Nasal cavity respiratory epithelium epithelial cell of viscerocranial mucosa (primary cell): ENCODE measurements at places on chromosomes 6 and 20. TPM values are rescaled to one million over a fixed set of nuclear protein-coding genes. Genes with fewer than 3 reads are reported as not detected.

The SLC17A1 gene
- not detected in 2 replicates for total RNA-seq

The NQO2 gene
- 14.0 and 26.6 TPM in 2 replicates for total RNA-seq

The RAD21L1 gene
- not detected in 2 replicates for total RNA-seq

The CLPSL1 gene
- not detected in 2 replicates for total RNA-seq

The TJAP1 gene
- total RNA-seq, result 7.2 and 12.4 TPM in 2 replicates

The NKX2-4 gene
- not detected in 2 replicates for total RNA-seq

The CST1 gene
- not detected in 2 replicates for total RNA-seq

The HLA-DQA2 gene
- total RNA-seq, result not detected in 2 replicates

The PNPLA1 gene
- 0.36 and 0.68 TPM in 2 replicates for total RNA-seq

The PSORS1C2 gene
- not detected in 2 replicates for total RNA-seq

The GSTA1 gene
- total RNA-seq, result 0.21 TPM in 1 of 2 replicates, not detected in the other

The CCN2 gene
- 7.5 and 53.6 TPM in 2 replicates for total RNA-seq

The DOK5 gene
- total RNA-seq, result not detected in 2 replicates

The RAB44 gene
- under 0.01 and 0.07 TPM in 2 replicates for total RNA-seq

The PDYN gene
- total RNA-seq, result not detected in 2 replicates

The GABRR1 gene
- total RNA-seq, result not detected in 2 replicates

The DEFB124 gene
- not detected in 2 replicates for total RNA-seq

The C6orf118 gene
- total RNA-seq, result not detected in 2 replicates

The RAET1G gene
- total RNA-seq, result 23.8 and 65.6 TPM in 2 replicates

The JPH2 gene
- 0.68 and 4.1 TPM in 2 replicates for total RNA-seq

The CYP21A2 gene
- total RNA-seq, result 0.28 TPM in 1 of 2 replicates, not detected in the other

The ZNF311 gene
- 4.8 TPM in 2 replicates for total RNA-seq

The CAPN11 gene
- total RNA-seq, result not detected in 2 replicates

The PERP gene
- 269 and 452 TPM in 2 replicates for total RNA-seq

The EGFL8 gene
- total RNA-seq, result 0.34 and 1.3 TPM in 2 replicates

The HSPA1L gene
- total RNA-seq, result 1.0 and 1.1 TPM in 2 replicates

The DSE gene
- total RNA-seq, result 112 and 148 TPM in 2 replicates

The PCK1 gene
- total RNA-seq, result not detected in 2 replicates

The PHACTR3 gene
- 1.9 and 2.1 TPM in 2 replicates for total RNA-seq

The SAMD3 gene
- total RNA-seq, result not detected in 2 replicates

The ZFP57 gene
- total RNA-seq, result under 0.01 and 4.2 TPM in 2 replicates

The SERPINB1 gene
- total RNA-seq, result 160 and 194 TPM in 2 replicates

The RSPH9 gene
- total RNA-seq, result under 0.01 and 0.07 TPM in 2 replicates

The SCRT2 gene
- total RNA-seq, result not detected in 2 replicates

The LGSN gene
- not detected in 2 replicates for total RNA-seq

The NRSN2 gene
- 6.2 and 25.6 TPM in 2 replicates for total RNA-seq

The PTK6 gene
- total RNA-seq, result 35.2 and 51.9 TPM in 2 replicates

The ROS1 gene
- under 0.01 and 0.57 TPM in 2 replicates for total RNA-seq

The SPAG4 gene
- 3.2 and 5.1 TPM in 2 replicates for total RNA-seq

The SLC32A1 gene
- total RNA-seq, result not detected in 2 replicates

The HMGA1 gene
- 117 and 173 TPM in 2 replicates for total RNA-seq

The GSTA2 gene
- total RNA-seq, result not detected in 2 replicates

The BFSP1 gene
- 2.1 and 2.5 TPM in 2 replicates for total RNA-seq

The SIRPA gene
- 8.5 and 30.3 TPM in 2 replicates for total RNA-seq

The NOX3 gene
- not detected in 2 replicates for total RNA-seq

The GLP1R gene
- not detected in 2 replicates for total RNA-seq

The CCDC167 gene
- total RNA-seq, result 13.8 and 18.5 TPM in 2 replicates
